Cardiac fibroblast (primary cell): ENCODE measurements at places on chromosomes 1 and 21.

GRCh38 chr21:36422279-36423098, 37.3 kb downstream of the CHAF1B start:
- DNase-seq = peak; percentile 88

GRCh38 chr1:17168091-17168876, 36.6 kb upstream of the PADI1 start:
- DNase-seq = peak; percentile 74

DNA sequence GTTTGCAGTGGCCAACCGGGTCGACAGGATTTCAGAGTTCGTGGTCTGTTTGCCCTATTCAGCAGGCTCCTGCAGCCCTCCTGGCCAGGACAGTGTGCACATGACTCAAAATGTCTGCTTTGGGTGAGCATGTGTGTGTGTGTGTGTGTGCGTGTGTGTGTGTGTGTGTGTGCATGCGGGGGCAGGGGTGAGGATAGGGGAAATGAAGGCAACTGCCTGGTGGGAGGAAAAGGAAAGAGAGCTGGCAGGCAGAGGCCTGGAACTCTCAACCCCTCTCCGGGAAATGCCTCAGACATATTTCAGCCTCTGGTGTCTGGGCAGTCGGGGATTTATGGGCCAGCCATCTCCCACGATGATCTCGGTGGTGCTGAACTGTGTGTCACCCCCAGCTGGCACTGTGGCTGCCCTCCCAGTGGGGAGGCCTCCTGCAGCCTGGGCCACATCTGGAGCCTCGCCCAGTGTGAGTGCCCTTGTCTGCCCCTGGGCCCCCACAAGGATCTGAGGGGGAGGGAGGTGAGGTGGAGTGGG, 15.2 kb downstream of the CDCP2 start:
- DNase-seq = peak; percentile 47

DNA sequence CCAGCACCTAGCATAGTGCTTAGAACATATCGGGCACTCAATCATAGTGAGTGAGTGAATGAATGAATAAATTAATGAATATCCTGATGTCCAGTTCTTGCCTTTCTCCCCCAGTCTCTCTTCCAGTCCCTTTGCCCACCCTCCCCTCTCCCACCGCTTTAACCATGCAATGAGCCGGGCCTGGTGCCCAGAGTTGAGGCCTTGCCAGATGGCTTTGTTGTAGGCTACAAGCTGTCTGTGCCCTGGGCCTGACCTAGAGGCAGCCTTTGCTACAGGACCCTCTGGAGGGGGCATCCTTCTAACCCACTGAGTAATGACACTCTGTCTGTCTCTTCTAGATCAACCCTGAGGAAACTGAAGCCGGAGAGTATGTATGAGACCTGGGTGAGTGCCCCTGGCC, 6.9 kb downstream of the CASQ1 start:
- no peak for DNase-seq

DNA sequence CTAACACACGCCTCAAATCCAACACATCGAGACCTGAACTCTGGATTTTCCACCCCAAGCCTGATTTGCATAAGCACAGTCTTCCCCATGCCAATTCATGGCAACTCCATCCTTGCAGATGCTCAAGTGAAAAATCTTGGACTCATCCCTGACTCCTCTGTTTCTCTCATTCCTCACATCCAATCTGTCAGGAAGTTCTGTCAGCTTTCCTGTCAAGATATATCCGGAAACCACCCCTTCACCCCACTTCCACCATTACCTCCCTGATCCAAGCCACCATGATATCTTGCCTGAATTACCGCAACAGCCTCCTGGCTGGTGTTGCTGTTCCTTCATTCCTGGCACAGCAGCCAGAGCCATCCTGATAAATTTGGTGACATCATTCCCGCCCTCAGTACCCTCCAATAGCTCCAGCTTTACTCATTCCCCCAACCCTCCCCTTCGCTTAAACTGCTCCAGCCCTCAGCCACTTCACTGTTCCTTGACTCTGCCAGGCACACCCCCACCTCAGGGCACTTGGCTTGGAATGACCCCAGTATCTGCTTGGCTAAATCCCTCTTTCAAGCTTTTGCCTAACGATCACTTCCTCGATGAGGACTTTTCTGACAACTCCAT, 17.4 kb downstream of the TCEA3 start:
- peak; percentile 56 for DNase-seq

DNA sequence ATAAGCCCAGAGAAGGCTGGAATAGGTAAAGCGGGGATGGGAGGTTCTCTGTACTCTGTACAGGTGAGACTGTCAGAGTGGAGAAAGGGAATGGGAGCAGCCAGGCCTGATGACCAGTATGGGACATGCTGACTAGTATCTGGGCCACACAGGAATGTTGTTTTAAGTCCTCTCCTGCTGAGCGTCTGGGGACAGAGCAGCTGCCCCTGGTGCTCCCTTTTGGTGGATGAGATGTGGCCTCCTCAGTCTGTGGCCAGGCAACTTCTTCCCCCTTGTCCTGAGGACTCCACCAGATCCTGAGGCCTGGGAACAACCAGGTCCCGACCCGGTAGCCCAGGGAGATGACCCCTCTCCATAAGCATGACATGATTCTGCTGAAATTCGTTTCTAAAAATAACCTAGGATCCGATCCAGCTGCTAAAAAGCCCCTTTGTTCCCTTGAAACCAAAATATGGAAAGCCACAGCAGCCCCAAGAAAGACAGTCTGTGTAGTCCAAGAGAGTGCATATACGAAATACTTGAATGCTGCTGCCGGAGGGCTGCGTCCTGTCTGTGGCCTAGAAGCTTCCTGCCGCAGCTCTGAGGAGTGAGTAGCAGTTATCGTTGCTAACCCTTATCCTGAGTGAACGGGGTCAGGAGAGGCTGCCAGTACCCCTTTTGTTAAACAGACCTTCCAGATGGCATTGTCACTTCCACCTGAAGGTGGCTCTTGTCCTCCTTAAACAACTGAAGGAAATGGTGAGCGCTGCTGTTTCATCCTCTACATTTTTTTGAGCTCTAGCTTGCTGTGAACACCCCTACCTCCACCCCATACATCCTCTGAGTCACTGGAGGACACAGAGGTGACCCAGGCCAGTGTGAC, 47.1 kb downstream of the ATP2B4 start:
- peak; percentile 96 for DNase-seq

DNA sequence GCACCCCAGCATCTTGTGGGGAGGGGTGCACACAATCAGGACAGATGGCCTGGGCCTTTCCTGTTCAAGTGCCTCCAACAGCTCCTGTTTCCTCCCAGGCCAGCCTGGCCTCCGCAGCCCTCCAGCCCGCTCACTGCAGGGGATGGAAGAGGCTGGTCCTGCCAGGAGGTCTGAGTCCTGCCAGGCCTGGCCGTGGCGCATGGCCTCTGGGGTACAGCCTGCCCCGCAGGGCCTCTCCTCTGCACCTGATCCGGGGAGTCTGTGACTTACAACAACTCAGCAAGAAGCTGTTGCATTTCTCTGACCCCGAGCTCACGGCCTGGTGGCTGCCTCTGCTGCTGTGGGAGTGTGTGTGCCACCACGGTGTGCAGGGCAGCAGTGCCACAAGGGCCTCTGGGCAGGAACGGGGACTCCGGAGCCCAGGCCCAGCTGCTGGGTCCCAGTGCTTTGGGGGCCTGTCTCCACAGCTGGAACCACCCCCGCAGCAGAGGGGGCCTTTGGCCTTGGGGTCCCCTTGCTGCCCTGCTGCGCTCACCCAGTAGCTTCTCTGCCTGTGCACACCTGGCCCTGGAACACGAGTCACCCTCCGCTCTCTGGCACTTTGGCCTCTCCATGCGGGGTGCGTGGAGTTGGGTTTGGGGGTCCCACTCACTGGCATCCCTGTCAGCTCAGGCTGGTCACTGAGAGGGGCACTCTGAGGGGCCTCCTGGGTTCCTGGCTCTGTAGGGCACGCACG, 17.4 kb upstream of the LRRC3 start:
- DNase-seq = no peak

DNA sequence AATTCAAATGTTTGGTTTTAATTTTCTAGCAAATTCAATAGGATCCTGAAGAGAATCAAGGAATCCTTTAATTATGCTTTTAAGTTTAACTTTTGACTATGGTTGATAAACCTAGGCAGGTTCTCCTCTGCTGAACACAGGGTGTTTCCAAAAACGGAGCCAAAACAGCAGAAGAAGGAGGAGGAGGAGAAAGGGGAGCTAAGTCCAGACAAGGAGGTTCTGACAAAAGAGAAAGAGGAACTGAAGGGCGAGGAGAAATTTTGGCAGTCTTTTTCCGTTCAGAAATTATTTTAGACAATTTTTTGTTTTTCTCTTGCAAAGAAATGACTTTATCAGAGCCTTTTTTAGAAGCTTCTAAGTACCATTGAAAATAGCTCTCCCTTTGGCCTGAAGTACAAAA, 33.2 kb upstream of the FNBP1L start:
- DNase-seq = no peak

DNA sequence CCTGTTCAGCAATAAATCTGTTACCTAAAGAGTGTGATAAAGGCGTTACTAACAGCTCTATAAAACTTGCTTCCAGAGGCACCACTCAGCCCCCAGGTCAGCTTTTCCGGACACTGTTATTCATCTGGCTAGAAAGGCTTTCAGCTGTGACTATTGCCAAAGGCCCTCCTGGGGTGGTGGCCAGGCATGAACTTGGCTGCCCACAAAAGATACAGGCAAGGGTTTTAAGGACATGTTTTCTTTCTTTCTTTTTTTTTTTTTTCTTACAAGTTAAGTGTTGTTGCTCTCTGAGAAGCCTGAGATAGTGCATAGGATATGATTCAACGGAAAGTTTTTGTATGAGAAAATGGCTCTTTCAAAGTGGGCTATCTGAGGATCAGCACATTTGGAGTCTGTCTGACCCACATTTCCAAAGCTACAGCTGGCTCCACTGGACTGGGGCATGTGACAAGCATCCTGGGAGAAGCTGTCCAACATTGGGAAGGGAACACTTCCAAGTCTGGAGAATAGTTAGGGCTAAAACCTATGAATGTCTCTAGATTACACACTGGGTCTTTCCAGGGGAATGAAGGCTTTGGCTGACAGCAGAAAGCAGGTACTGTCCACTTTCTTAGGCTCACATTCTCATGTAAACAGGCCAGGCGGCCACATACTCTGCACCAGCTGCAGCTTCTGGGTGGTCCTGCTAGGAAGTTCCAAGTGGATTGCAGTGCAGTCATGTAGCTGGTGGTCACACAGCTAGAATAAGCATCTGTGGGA, 639.7 kb downstream of the LMO4 start:
- peak; percentile 91 for DNase-seq

DNA sequence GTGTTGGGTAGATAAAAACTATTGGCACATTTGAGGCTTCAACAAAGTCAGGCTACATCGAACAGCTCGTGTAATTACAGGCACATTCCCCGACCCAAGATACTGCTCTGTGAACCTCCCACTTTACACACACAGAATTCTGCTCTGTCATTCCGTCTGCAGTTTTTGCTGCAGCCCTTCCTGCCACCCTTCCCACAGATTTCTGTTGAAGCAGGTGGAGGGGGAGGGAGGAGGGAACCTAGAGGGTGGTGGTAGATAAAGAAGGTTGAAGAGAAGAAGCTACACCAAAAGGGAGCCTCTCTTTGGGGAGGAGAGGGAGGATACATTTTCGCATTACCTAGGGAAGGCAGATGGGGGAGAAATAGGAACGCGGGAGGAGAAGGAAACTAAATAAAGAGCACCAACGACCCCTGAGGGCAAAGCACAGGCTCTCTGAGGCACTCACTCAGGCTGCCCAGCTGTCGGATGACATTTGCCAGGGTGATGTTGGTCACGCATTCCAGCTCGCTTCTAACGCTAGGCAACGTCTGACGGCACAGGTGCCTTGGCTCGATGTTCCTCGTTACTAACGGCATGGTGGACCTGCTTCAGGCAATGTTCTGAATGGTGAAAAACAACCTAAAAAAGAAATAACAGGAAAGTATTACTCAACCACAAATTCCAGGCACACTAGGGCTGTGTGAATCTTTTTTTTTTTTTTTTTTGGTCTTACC, 36.0 kb downstream of the GPR3 start:
- DNase-seq = peak; percentile 47

GRCh38 chr1:184035719-184036516, 1.6 kb downstream of the COLGALT2 start:
- DNase-seq = no peak

DNA sequence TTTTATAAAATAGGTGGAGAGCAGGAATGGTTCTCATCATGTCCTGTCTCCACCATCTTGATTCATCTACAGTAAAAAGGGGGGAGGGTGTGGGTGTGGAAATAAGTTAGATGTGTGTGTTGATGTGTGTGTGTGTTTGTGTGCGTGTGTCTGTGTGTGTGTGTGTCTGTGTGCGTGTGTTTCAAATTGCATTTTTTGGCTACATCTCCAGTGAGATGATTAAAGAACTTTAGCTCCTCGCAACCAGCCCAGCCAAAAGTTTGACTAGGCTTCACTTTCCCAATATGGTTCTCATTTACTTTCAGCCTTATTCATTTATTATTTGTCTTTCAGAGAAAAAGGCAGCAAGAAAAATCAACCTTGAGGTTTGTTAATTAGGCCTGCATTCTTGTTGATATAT, 14.7 kb upstream of the HAO2 start:
- no peak for DNase-seq

DNA sequence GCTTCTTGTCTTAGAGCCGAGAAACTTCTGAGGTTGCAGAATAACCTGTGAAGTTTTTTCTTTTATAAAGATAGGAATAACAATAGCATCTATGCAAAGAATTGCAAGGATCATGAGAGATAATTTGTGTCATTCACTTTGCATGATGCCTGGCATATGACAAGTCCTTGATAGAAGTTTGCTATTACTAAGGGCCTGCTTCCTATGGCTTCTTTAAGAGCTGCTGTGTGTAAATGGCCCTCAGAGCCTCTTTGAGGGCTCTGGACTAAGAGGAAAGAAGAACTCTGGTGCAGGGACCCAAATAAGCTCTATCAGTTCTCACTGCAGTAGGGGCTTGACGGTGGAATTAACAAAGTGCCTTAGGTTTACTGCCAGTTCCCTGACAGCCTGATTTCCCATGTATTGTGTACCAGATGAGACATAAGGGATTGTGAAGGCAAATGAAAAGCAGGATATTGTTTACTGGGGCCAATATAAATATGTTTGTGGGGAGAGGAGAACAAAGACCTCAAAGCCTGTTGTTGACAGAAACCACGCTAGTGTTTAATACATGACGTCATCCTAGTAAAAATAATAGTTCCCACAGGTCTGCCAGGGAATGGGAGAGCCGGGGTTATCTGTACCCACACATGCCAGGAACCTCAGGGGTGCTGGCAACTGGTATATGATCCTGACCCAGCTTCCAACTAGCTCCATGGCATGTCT, 131.2 kb upstream of the UBE2U start:
- peak; percentile 68 for DNase-seq

- DNase-seq = no peak
Observed at GRCh38 chr21:44759628-44760285, 41.9 kb downstream of the UBE2G2 start.

GRCh38 chr1:220873868-220874655, 5.2 kb upstream of the HLX start:
- peak; percentile 77 for DNase-seq
